Amniotic stem cell (primary cell): ENCODE measurements at places on chromosomes 2 and 18.

DNA sequence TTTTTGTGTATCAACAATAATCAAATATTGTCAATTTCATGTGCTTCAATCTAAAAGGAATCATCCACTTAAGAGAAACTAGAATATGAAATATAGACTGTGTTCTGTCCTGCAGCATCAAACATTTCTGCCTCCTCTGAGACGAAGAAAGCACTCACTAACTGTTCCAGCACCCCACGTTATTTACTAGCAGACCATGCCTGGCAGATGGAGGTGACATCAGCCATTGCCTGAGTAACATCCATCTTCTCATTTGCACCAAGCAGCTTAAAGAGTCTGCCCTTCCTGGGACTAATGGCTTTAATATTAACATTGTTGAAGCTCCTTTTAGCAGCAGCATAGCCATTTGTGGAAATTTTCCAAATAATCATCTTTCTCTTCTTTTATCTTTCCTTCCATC, 25.7 kb downstream of the SGPP2 start:
- no peak for DNase-seq

DNA sequence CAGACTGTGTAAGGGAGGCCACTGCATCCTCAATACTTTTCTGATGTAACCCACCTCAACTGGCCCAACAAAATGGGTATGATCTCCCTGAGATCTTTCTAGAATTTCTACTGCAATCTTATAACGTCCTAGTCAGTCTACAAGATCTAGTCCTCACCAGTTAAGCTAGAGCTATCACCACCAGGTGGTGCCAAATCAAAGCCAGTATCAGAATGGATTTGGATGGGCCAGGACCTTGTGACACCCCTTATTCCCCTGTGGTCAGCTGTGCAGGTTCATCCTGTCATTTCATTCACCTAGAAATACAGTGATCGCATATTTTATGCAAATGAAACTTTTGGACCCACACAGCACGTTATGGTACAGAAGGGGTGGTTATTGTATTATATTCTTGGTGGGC, 90.3 kb downstream of the OLA1 start:
- DNase-seq = no peak

DNA sequence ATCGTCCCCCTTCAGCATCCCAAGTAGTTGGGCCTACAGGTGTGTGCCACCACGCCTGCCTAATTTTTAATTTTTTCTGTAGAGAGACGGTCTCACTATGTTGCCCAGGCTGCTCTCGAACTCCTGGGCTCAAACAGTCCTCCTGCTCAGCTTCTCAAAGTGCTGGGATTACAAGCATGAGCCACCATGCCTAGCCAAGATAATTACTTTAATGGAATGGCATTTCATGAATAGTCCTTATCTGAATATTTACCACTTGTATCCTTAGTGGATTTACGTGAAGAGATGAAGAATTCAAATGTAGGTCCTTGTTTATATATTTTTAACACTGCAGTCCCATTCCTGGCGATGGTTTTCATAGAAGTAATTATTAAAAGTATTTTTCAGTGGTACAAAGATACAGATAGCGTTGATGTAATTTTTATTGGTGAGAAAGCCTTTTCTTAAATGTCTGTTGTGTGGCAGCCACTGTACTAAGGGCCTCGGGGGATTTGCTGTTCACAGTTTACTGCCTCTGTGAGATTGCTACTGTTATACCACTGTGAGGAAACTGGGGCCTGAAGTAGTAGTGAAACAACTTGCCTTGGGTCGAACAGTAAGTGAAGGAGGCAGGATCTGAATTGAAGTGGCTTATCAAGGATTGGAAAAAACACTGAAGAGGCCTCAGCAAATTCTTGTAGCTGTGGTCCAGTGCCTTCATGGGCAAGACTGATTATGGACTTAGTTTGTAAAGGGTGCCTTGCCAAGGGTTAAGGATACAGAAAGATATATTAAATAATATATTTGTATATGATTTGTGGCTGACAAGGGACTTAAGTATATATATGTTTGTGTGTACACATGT, 151.2 kb downstream of the PRPF40A start:
- no peak for DNase-seq

DNA sequence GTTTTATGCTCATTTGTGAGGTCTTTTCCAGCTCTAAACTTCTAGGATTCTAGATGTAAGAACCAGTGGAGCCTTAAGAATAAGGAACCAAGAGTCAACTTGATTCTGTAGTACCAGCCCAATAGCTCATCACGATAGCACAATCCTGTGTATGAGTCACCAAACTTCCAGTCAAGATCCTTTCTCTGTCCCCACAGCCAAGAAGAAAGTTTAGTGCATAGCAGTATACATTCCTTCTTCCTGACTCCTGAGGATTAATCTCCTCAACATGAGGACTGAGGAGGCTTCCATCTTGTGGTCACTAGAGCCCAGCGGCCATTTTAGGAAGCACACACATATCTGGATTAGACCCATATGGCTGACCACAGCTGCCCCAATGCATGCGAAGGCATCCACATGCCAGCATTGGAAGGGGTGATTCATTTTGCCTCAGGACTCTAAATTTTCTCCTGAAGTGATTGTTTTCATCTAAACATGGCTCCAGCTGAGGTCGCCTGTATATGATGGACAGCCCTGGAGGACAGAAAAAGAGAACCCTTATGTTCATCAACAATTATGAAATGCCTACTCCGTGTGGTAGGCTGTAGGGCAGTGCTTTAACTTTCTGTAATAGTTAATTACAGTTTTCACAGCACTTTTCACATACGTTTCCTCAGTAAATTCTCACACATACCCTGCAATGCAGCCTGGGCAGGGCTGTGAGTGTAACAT, 53.5 kb downstream of the RASGRP3 start:
- DNase-seq = peak; percentile 96

- DNase-seq = no peak
Measured at GRCh38 chr2:121696410-121696930, 40.2 kb downstream of the NIFK start.
